ENCODE measurements at places on chromosomes 1 and 21. TPM values are rescaled to one million over a fixed set of nuclear protein-coding genes. Genes with fewer than 3 reads are reported as not detected.

LRRC7 gene
- total RNA-seq: 159 TPM

TENT5C gene
- total RNA-seq: 4.9 TPM

DNA sequence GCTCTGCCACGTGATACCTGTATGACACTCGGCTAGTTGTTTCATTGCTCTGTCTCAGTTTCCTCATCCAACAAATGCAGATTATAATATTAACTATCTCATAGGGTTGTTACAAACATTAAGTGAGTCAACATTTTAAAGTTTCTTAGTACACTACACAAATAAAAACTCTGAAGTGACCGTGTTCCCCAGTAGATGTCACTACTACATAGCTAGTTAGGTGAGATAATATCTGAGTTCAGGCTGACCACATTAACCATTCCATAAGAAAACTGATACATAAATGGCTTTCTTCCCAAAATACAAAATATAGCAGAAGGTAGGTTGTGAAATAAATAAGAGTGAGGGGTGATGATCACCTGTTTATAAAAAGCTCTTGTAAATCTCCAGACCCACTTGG is 214.1 kb downstream of the NUF2 start:
- no peak for DNase-seq

GRCh38 chr1:89890085-89890752 is 69.4 kb downstream of the LRRC8D start:
- no peak for DNase-seq

- peak; percentile 79 for DNase-seq
Observed at GRCh38 chr21:26842974-26843932, 2.0 kb downstream of the ADAMTS1 start.
